ENCODE measurements at places on chromosomes 7 and 10.

DNA sequence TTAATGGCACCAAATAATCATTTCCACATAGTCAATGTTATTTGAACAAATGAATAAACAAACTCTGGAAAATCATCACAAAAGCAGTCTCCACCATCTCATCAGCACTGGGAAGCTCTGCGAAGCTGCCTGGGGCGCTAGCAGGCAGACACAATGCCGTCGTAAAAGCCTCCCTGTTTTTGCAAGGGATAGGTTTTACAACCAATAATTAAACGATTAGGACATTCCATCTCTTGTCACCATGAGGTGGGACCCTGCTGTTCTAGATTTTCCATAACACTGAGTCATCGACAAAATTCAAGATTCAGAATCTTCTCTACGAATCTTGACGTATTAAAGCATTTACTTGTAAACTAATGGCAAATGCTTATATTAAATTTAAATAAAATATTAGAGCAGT is 172.8 kb upstream of the AKR1E2 start:
- no peak for DNase-seq

- DNase-seq, result no peak
These were observed 383.0 kb downstream of the HPSE2 start for GRCh38 chr10:98852686-98853085.

GRCh38 chr10:74056050-74056818 is 58.3 kb downstream of the VCL start:
- DNase-seq, result no peak

- no peak for DNase-seq
These were observed 329.5 kb downstream of the SEMA3D start for GRCh38 chr7:84857336-84857735.

GRCh38 chr10:97408496-97408992 is 7.4 kb upstream of the RRP12 start:
- DNase-seq, result no peak
